ENCODE measurements at places on chromosomes 4 and X.

GRCh38 chr4:148330161-148330560 is 112.1 kb downstream of the NR3C2 start:
- no peak for DNase-seq

GRCh38 chr4:8502836-8503585 is 62.4 kb downstream of the TRMT44 start:
- DNase-seq, result no peak

DNA sequence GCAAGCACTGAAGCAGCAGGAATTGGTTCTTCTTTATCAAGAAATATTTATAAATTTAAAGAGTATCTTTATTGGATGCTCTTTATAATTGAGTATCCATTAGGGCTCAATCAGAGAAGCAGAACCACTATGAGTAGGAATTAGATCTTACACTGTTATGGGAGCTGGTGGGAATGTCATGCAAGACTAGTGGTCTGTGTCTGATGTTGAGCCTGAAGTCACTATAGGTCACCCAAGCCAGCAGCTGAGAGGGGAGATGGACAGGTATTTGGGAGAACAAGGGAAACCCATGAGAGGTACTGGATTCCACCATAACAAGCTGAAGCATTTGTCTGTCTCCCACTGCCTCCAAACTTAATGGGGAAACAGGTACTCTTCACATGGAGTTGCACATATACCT is 283.7 kb upstream of the BOD1L1 start:
- no peak for DNase-seq

DNA sequence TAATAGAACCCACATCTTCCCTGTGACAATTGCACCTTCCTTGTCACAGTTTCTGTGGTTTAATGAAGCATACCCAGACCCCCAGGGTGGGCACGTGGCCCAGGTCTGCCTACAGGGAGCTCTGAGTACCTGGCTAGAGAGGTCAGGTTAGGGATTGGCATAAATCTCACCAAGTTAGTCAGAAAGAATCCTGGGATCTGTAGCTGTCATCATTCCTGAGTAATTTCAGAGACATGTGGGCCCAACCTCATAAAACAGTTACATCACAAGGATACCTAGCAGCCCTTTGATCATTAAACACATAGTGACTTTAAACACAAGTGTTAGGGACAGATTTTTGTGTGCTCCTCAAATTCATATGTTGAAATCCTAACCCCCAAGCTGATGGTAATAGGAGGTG is 123.0 kb downstream of the KDR start:
- DNase-seq, result no peak

GRCh38 chr4:98433691-98434090 is 172.5 kb downstream of the RAP1GDS1 start:
- no peak for DNase-seq

DNA sequence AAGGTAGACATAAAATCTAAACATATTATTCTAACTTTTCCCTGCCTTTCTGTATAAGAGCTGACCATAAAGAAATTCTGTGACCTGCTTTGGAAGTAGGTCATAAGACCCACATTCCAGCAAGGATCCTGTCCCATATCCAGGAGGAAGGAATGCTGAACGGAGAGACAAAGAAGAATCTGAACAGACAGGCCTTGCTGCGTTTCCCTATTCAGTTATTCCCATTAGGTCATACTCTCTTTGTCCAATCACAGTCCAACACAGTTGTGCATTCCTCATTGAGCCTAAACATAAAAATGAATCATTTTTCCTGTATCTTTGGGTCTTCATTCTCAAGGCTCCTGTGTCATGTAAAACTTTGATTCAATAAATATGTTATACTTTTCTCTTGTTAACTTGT is 287.6 kb upstream of the TAPT1 start:
- no peak for DNase-seq

- DNase-seq, result no peak
Measured at GRCh38 chrX:53186351-53186750, 38.7 kb downstream of the KDM5C start.

GRCh38 chrX:9749146-9749692 is 16.4 kb downstream of the GPR143 start:
- DNase-seq, result peak; percentile 93

GRCh38 chr4:16294455-16294854 is 68.2 kb upstream of the TAPT1 start:
- DNase-seq, result no peak

DNA sequence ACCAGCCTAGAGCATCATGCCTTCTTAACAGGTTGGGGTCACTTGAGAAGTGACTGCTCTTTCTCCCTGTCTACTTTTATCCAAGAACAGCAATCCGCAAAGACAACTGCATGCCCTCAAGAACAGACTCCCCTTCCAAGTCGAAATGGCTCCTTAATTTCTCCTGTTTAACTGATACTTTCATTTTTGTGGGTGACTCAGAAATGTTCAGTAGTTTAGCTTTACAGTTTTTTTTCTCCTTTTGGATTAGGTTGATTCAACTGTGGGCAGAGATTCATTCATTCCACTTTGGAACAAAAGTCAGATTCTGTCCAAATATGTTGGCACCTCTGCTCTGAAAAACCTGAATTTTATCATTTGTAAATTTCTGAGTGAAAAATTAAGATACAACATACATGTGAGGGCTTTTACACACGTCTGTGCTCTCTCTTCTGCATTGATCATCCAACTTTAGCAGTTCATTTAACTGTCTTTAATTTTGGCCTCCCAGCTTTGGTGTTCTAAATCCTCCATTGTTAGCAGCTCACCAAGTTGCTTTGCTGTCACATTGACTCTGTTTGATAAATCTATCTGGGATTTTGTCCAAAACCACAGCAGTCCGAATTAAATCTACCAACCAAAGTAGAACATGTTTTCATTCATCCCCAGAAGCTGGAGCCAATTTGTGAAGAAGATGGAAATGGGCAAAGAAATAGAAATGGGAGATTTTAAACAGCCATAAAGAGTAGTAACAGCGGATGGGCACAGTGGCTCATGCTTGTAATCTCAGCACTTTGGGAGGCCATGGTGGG is 50.0 kb downstream of the HOPX start:
- no peak for DNase-seq

- DNase-seq, result no peak
Measured at GRCh38 chr4:45082101-45082500, 355.7 kb upstream of the GNPDA2 start.

DNA sequence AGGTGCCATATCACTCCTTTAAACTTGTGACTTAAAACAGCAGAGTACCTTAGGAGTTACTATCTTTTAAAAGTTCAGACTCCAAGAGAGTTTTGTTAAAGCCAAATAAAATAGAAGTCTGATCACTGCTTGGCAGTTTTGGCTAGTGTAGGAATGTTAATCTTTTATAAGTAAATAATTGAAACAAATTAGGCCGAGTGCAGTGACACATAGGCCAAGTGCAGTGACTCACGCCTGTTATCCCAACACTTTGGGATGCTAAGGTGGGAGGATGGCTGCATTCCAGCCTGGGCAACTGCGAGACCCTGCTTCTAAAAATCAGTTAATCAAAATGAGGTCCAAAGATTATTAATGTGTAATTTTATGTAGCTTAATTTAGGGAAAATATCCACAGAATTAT is 37.2 kb downstream of the WDR44 start:
- no peak for DNase-seq

- DNase-seq, result peak; percentile 86
Measured at GRCh38 chr4:5568931-5569330, 139.4 kb downstream of the EVC2 start.

DNA sequence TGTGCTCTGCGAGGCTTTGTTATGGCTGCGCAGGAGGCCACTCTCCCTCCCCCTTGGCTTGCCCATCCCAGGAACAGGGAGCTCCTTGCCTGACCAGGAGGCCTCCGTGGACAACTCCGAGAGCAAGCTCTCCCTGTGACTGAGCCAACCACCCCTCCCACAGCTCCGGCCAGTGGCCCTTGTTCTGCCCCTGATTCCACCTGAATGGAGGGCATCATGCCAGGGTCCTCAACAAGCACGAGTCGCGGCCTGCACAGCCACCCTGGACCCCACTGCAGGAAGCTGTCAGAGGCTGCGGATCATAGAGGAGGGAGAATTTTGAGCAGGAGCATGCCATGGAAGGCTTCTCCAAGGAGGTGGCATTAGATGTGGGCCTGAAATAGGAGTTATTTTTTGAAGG is 44.8 kb upstream of the GRPEL1 start:
- DNase-seq, result no peak

GRCh38 chr4:66906314-66906713 is 639.0 kb downstream of the CENPC start:
- DNase-seq, result peak; percentile 89

DNA sequence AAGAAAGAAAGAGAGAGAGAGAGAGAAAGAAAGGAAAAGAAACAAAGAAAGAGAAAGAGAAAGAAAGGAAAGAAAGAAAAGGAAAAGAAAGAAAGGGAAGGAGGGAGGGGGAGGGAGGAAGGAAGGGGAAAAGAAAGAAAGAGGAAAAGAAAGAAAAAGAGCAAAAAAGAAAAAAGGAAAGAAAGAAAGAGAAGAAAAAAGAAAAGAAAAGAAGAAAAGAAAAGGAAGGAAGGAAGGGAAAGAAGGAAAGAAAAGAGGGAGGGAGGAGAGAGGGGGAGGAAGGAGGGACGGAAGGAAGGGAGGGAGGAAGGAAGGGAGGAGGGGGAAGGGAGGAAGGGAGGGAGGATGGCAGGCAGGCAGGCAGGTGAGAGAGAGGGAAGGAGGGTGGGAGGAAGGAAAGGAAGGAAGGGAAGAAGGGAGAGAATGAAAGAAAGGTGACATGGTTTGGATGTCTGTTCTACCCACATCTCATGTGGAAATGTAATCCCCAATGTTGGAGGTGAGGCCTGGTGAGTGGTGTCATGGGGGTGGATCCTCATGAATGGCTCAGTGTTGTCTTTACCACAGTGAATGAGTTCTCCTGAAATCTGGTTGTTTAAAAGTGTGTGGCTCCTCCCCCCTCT is 83.0 kb upstream of the DCLK2 start:
- no peak for DNase-seq

- peak; percentile 69 for DNase-seq
Measured at GRCh38 chrX:107442914-107443527, 6.4 kb upstream of the FRMPD3 start.

DNA sequence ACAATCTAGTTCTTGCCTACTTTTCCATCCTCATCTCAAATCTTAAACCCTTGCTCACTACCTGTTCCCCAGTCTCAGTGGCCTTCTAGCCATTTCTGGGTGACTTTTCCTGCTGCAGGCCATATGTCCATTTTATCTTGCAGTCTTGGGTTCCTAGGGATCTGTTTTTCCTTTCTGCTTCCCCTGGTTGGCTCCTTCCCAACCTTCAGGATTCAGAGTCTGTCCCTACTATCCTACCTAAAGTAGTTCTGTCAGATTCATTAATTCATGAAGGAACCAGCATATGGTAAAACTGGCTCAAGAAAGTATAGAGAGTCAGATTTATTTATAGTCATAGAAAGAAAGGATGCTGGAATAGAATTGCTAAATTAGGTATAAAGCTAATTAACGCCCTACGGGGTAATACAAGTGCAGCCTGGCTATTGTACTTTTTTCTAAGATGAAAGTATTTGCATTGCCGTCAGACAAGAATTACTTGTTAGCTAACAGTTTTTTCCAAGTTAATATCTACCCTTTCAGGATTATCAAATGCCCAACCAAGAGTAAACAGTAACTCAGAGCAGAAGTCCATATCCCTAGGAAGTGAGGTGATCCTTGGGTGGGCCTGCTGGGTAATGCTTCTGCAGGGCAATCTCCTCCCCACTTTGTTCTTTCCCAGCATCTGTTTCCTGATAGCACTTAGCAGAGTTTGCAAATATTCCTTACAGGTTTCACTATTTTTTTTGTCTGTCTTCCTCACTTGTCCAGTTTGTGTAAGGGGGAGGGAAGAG is 63.6 kb downstream of the REPS2 start:
- no peak for DNase-seq

GRCh38 chr4:101334963-101335572 is 12.3 kb downstream of the PPP3CA start:
- peak; percentile 64 for DNase-seq

- no peak for DNase-seq
Measured at GRCh38 chr4:8461086-8461485, 20.5 kb downstream of the TRMT44 start.

DNA sequence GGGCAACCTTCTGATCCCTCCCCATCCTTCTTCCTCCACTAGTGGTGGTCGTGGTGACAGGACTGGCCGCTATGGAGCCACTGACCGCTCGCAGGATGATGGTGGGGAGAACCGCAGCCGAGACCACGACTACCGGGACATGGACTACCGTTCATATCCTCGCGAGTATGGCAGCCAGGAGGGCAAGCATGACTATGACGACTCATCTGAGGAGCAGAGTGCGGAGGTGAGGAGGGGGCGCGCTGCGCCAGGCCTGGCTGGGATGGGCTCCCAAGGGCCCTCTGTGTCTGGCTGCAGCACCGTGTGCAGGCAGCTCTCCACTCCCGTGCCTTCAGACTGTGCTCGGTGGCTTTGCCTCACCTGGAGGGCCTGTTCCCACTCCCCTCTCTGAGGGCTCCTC is 24.3 kb downstream of the RBM10 start:
- no peak for DNase-seq

GRCh38 chrX:93422693-93423092 is 250.7 kb downstream of the NAP1L3 start:
- DNase-seq, result peak; percentile 49

DNA sequence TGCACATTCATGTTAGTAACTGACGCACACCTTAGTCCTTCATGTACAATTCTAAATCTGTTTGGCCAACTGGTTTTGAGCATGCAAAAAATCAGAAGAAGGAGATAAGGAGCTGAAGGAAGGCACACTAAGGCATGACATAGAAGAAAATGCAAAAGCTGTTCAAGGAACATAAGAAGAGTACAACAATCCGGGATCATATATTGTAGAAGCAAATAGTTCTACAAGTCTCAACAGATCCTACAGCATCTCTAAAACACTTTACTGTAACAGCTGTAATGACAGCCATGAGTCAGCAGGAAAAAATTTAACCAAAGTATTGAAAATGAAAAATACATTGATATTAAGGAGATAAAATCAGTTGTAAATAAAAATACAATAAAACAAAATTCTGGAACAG is 57.7 kb downstream of the KLHL13 start:
- no peak for DNase-seq

DNA sequence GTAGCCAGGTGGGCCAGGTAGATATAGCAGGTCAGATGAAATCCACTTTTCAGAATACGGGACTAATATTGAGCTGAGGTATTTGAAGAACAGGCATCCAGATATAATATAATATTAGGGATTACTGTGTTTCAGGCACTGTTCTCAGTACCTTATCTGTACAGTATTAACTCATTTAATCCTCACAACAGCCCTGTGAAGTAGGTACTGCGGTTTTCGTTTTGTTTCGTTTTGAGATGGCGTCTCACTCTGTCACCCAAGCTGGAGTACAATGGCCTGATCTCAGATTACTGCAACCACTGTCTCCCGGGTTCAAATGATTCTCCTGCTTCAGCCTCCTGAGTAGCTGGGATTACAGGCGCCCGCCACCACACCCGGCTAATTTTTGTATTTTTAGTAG is 129.6 kb downstream of the IL1RAPL2 start:
- DNase-seq, result no peak

- no peak for DNase-seq
Measured at GRCh38 chr4:105710012-105710600, 1.5 kb downstream of the GSTCD start.

GRCh38 chrX:40784516-40785151 is 49.3 kb upstream of the MED14 start:
- no peak for DNase-seq

GRCh38 chr4:103496800-103497199 is 223.0 kb downstream of the TACR3 start:
- no peak for DNase-seq
